ENCODE measurements at places on chromosomes 13 and 19. TPM values are rescaled to one million over a fixed set of nuclear protein-coding genes. Genes with fewer than 3 reads are reported as not detected.

- H3K36me3 ChIP-seq: no peaks in the 10 kb centered on the region
- DNase-seq: no peak
- H3K27ac ChIP-seq: no peak overlapping the region
- no peaks in the 10 kb centered on the region for H3K27me3 ChIP-seq
- H3K4me3 ChIP-seq: no peak overlapping the region
- H3K4me1 ChIP-seq: no peaks in the 10 kb centered on the region
Measured at GRCh38 chr13:70520275-70521036, 412.2 kb upstream of the KLHL1 start.

The SIGLEC5 gene
- total RNA-seq: not detected

- H3K4me1 ChIP-seq: peaks cover 41% of the 10 kb centered on the region
- no peaks in the 10 kb centered on the region for H3K27me3 ChIP-seq
- H3K27ac ChIP-seq: no peak overlapping the region
- H3K4me3 ChIP-seq: no peak overlapping the region
Measured at GRCh38 chr19:16002406-16003384, 53.9 kb downstream of the OR10H4 start.

GRCh38 chr13:35814605-35815011, 316.6 kb downstream of the DCLK1 start:
- H3K36me3 ChIP-seq: no peaks in the 10 kb centered on the region
- no peak overlapping the region for H3K4me3 ChIP-seq
- no peaks in the 10 kb centered on the region for H3K27me3 ChIP-seq
- no peak overlapping the region for H3K27ac ChIP-seq
- no peak for DNase-seq

The MTUS2 gene
- total RNA-seq: 4.0 TPM

- H3K36me3 ChIP-seq: peaks cover 6% of the 10 kb centered on the region
- DNase-seq: no peak
- H3K4me3 ChIP-seq: no peak overlapping the region
- H3K27me3 ChIP-seq: no peaks in the 10 kb centered on the region
- H3K4me1 ChIP-seq: peaks cover 9% of the 10 kb centered on the region
- no peak overlapping the region for H3K27ac ChIP-seq
Measured at GRCh38 chr19:4816202-4816949, 15.1 kb downstream of the TICAM1 start.

GRCh38 chr13:25973085-25973484, 78.7 kb downstream of the SHISA2 start:
- no peak overlapping the region for H3K27ac ChIP-seq
- no peaks in the 10 kb centered on the region for H3K27me3 ChIP-seq
- no peaks in the 10 kb centered on the region for H3K36me3 ChIP-seq
- H3K4me1 ChIP-seq: peaks cover 3% of the 10 kb centered on the region

The BEST2 gene
- total RNA-seq: not detected

GRCh38 chr13:110882972-110883371, 31.9 kb downstream of the ANKRD10 start:
- no peak overlapping the region for H3K4me3 ChIP-seq
- no peak for DNase-seq
- peaks cover 17% of the 10 kb centered on the region for H3K4me1 ChIP-seq
- no peak overlapping the region for H3K27ac ChIP-seq
- H3K27me3 ChIP-seq: no peaks in the 10 kb centered on the region

The ZNF600 gene
- 7.3 TPM for total RNA-seq
